ENCODE measurements at places on chromosomes 4 and X.

DNA sequence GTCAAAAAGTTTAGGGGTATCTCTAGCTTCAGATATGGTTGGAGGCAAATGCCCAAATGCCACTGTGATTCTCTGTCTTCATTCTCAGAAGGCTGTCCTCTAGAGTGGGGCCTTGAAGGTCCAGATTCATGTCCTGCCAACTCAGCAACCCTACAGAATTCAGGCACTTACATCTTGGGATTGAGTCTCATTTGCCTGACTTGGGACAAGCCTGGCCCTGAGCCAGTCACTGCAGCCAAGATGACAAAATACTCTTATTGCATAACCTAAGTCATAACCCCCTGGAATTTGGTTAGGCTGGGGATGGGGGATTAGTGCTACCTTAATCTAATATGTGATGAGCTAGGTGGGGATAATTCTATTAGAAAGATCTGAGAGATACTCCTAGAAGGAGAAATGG, 100.5 kb downstream of the AREG start:
- DNase-seq = no peak

DNA sequence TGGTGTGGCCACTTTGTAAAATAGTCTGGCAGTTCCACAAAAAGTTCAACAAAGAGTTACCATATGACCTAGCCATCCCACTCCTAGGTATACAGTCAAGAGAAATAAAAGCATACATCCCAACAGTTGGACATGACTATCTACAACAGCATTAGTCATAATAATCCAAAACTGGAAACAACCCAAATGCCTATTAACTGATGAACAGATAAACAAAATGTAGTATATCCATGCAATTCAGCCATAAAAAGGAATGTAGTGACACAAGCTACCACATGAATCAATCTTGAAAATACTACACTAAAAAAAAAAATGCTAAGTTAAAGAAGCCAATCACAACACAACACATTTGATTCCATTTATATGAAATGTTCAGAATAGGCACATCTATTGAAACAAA, 16.1 kb downstream of the MED14 start:
- DNase-seq = no peak

DNA sequence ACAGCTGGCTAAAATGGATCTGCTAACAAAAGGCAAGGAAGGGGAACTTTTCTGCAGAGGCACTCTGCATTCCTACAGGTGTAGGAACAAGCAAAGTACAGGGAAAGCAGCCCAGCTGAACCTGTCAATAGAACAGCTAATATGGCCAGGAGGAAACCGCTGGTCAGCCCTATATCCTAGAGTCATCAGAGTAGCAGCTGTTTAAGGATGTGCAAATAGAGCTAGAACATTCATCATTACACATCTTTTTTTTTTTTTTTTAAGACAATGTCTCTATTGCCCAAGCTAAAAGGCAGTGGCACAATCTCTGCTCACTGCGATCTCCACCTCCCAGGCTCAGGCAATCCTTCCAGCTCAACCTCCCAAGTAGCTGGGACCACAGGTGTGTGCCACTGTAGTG, 163.0 kb downstream of the BTC start:
- no peak for DNase-seq

DNA sequence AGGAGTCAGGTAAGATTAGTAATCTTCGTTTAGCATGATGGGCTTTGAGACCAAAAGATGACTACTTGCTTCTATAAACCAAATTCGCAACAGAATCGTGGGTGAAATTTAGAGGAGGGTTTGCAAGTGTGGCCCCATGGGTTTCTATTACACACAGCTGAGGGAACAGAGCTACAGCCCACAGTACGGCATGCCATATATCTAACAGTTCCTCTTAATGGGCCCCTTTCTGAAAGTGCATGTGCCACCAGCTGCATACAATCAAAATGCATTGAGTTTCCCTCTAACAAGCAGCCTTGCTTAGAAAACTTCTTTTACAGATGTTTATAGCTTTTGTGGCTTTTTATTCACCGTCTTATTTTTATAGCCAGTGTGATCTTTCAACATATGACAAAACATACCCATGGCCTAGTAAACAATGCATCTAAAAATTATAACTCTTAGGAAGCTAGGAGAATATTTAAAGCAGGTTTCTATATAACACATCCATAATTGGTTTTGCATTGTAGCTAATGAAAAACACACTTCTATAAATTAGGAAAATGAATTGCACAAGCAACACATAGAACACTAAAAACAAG, 202.1 kb downstream of the PRDM5 start:
- DNase-seq = no peak

DNA sequence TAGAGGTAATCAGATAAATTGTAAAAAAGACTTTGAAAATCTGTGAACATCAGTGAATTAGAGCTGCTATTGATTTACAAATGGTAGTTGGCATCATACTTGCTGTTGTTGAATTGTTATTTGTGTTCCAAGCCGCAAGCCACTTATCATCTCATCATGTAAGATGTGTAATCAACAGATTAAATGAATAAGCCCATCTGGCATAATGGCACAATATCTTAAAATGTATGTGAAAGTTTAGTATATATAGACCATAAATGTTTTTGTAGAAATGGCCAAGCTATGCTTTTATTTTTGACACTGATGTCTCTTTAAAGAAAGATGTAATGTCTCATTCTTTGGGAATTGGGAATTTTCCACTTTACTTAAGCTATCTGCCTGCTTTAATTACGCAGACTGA, 682.6 kb upstream of the GNPDA2 start:
- DNase-seq = no peak

GRCh38 chr4:53573696-53574095, 17.6 kb downstream of the LNX1 start:
- DNase-seq = no peak

- no peak for DNase-seq
These were observed 92.3 kb downstream of the BCOR start for GRCh38 chrX:40005292-40006011.

GRCh38 chrX:105648732-105649131, 173.6 kb upstream of the NRK start:
- DNase-seq = no peak

DNA sequence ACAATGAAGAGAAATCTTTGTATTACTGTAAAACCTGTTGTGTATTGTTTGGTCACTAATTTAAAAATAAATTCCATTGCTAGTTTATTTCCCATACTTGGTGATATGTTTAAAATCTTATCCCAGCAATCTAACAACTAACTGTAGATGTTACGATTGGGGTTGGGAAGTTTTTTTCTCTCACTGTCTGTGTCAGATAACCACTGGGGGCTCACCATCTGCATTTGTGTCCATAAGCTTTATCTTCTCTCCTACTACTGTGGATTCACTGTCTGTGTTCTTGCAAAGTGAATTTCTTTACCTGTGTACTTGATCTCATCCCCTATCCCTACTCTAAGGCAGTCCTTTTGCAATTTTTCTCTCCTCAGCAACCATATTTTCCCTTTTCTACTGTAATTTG, 81.3 kb downstream of the STIM2 start:
- DNase-seq = no peak

GRCh38 chr4:53128706-53129357, 237.0 kb downstream of the SCFD2 start:
- DNase-seq = no peak

GRCh38 chrX:86028681-86029080, 18.7 kb downstream of the CHM start:
- DNase-seq = no peak

- no peak for DNase-seq
These were observed 155.2 kb upstream of the SPIN4 start for GRCh38 chrX:63506320-63506719.

- DNase-seq = no peak
These were observed 40.3 kb downstream of the MFAP3L start for GRCh38 chr4:169985881-169986280.

DNA sequence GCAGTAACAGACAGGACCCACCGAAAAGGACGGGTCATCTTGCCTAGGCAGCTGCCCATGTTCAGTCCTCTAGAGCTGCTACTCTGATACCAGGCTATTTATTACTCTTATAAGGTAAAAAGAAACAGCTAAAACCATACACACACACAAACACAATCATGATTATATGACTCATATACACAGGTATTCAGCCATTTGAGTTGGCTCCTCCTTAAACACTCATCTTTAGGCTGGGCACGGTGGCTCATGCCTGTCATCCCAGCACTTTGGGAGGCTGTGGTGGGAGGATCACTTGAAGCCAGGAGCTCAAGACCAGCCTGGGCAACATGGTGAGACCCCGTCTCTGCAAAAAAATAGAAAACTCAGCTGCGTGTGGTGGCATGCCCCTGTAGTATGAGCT, 76.6 kb downstream of the F11 start:
- DNase-seq = peak; percentile 72

- peak; percentile 96 for DNase-seq
These were observed 572 bp downstream of the USP53 start for GRCh38 chr4:119212964-119213606.

DNA sequence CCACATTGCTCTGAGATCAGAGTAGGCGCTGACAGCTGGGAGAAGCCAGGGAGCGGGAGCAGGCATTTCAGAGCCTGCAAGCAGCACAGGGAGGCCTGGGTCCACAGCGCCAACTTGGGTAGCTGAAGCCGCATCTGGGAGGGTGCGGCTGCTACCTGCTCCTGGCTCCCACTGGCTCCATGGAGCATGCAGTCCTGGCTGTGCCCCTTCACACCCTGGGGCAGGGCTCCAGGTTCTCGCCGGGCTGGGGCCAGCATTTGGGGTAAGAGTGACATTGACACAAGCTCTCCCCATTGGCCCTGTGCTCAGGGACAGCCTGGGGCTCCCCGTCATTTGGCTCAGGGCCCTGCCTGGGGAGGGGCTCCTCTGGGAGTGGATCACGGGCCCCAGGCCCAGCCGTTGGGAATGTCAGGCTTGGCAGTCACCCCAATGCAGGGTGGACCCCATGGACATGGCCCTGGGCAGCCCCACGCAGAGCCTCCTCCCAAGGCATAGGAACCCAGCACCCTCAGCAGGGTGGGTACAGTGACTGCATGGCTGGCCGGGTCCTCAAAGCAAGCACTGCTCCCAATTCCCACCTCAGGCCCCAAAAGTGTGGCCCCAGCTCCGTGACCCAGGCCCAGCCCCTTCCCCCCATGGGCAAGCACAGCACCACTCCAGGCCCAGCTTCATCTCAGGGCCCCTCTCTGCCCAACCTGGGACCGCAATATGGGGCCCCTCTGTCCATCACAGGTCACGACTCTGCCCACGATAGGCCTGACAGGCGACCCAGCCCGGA, 82.4 kb downstream of the PRDM5 start:
- DNase-seq = no peak

DNA sequence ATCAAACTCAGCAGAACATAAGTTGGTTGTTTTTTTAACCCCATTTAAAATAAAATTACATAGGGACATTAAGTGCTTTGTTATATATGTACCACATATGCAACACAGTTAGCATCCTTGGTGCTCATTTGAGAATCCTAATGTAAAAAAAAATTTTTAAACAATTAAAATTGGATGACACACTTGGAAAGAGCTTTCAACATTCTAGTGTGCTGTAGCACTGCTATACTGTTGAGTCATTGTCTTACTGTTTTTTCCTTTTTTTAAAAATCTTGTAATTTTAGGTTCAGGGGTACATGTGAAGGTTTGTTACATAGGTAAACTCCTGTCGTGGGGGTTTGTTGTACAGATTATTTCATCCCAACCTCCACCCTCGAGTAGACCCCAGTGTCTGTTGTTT, 12.8 kb downstream of the THAP9 start:
- no peak for DNase-seq

- no peak for DNase-seq
These were observed 13.4 kb upstream of the SNX12 start for GRCh38 chrX:71081330-71082123.

GRCh38 chrX:119067023-119067739, 5.6 kb upstream of the CT47C1 start:
- DNase-seq = no peak

DNA sequence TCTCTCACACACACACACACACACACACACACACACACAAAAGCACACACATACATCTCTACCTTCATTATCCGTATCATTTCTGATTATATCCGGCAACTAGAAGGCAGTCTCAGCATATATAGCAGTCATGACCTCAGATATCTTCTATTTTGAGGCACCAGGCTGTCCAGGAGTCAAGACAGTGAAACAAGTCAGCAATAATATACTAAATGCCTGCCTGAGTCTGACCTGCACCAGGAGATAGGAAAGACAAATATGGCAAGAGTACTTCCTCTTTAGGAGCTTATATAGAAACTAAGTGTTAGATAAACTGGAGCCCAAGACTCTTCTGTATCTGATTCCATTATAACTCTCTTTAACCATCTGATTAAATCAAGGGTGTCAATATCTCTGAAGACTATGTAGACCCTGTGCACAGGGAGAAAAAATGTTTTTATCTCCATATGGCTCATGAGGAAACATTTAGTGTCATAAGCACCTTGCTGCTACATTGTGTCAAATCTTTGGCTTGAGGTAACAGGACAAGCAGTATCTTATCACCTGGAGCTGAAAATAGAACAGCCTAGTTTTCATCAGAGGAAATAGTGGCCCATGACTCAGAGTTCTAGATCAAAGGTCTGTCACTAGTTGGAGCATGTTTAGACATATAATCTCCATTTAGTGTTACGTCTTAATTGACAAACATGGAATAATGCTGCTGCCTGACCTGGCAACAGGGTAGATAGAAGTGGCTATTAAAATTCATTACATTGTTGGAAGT, 27.0 kb upstream of the FAM47B start:
- no peak for DNase-seq

- no peak for DNase-seq
These were observed 1514.5 kb upstream of the ADGRL3 start for GRCh38 chr4:59685626-59686025.

Measured in esophagus muscularis mucosa (tissue), 4 donors.